ENCODE measurements at places on chromosomes 7 and 10. TPM values are rescaled to one million over a fixed set of nuclear protein-coding genes. Genes with fewer than 3 reads are reported as not detected.

- DNase-seq = no peak
These were observed 336.0 kb upstream of the IGFBP3 start for GRCh38 chr7:46256870-46257661.

SLC39A12 gene
- total RNA-seq = 0.08 TPM

ECHDC3 gene
- total RNA-seq = 137 TPM

EGFR gene
- 90.5 TPM for total RNA-seq

- DNase-seq = no peak
These were observed 21.8 kb upstream of the MRC1 start for GRCh38 chr10:17787087-17787961.

CPA2 gene
- 1.9 TPM for total RNA-seq

GRCh38 chr7:45682358-45682735 is 108.2 kb downstream of the ADCY1 start:
- DNase-seq = peak; percentile 35

DNA sequence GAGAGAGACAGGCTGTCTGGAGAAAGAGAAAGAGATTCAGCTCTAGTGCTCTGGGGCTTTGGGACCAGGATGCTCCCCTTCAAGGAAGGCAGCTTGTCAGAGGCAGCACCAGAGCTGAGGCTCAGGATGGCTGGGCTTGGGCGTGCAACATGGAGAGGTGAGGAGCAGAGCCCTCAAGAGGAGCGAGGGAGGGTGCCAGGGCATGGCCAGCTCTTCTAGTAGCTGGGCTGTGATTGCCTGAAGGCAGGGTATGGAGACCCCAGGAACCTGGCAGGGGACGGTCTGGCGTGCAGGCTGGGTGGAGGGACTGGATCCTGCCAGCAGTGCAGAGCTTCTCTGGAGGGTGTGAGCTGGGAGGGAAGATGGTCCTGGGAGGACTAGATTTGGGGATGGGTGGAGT is 40.2 kb downstream of the ANTXRL start:
- DNase-seq = no peak

PCGF6 gene
- total RNA-seq = 7.6 TPM

DNA sequence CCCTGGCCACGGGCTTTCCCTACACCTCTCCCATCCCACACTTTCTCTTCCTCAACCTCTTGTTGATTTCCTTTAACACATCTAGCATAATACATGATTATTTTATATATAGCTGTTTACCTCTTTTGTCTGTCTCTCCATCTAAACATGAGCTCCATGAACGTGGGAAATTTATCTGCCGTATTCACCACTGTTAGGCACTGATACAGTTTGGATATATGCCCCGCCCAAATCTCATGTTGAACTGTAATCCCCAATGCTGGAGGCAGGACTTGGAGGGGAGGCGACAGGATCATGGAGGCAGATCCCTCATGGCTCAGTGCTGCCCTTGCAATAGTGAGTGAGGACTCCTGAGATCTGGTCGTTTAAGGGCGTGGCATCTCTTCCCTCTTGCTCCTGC is 5.7 kb downstream of the CYTH3 start:
- no peak for DNase-seq

CAMK2B gene
- total RNA-seq = 5.0 TPM

UBE3C gene
- 29.2 TPM for total RNA-seq

DNA sequence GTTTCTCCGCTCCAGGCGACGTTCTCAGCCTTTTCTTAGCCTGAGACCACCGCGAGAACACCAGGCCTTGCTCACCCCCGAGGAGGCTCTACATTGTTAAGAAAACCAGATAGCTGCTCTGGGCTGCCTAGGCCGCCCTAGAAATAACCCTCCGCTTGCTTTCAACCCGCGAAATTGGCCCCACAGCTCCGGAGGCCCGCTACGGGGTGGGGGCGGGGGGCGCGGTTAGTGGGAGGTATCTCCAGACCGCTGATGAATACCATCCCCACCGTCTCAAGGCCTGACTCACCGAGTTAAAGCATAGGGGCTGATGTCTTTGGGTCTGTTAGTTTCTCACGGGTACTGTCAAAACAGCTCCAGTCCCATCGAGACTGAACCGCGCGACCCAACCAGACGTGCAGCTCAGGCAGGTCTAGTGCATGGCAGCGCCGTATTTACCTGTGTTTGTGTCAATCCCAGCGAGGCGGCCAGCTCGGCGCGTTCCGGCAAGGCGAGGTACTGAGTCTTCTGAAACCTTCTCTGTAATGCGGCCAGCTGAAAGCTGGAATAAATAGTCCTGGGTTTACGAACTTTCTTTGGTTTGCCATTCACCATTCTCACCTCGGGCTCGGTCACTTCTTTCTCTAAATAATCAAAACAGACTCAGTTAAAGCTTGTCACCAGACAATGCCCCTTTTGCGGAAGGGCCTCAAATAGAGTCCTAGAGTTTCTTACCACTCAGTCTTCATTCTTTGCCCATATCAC is 2.7 kb downstream of the DLX5 start:
- no peak for DNase-seq

PRSS37 gene
- not detected for total RNA-seq

DNA sequence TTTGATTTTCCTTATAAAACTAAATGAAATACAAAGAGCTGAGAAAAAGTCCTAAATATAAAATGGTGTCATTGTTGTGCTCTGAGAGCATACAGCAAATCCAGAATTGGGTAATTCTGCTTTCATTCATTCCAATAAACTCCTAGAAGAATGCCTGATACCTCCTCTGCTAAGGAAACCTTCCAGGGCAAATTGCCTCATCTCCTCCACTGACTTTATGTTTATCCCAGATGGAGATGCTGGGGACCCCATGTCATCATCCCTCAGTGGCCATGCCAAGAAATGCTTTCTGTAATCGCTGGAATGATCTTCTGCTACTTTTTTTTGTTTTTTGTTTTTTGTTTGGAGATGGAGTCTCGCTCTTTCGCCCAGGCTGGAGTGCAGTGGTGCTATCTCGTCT is 119.3 kb upstream of the PRKCQ start:
- no peak for DNase-seq

NRG3 gene
- 1.1 TPM for total RNA-seq

- no peak for DNase-seq
These were observed 2.3 kb downstream of the PPIA start for GRCh38 chr7:44798649-44799305.

DNA sequence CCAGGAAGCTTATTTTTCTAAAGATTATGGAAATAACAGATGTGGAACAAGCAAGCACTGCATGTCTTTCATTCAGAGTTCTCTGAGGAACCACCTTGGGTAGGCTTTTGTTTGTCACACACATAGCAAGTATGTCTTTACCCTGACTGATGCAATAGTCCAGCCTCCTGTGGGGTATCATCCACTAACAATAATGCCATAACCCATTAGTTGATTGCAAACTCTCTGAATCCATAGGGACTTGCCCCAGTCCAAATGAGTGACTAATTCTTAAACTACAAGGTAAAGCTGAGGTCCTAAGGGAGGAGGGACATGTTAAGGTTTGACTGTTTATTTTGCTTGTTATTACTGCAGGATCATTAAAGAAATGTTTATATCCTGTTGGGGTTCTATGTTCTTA is 151.4 kb upstream of the PRPS1L1 start:
- DNase-seq = no peak

MBL2 gene
- total RNA-seq = 108 TPM

GRCh38 chr10:132699411-132700155 is 86.4 kb downstream of the NKX6-2 start:
- DNase-seq = no peak

DNA sequence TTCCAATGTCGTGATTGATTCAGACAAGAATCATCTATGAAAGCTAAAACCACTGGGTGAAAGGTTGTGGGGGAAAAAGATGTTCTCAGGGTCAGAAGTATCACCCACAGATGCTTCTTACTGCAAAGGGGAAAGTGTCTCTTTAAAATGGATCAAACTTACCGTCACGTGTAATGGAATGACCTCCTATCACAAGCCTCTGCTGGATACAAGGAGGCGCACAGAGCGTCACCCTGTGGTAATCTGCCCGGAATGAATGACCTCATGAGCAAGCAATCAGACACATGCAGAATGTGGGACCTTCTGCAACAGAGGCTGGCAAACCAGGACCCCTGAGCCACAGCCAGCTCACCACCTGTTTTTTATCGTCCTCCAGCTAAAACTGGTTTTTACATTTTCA is 33.0 kb downstream of the WIPF3 start:
- no peak for DNase-seq

OAT gene
- 42.7 TPM for total RNA-seq

GRCh38 chr7:4712281-4713182 is 30.4 kb downstream of the FOXK1 start:
- DNase-seq = no peak

GRCh38 chr10:108249940-108250339 is 1085.4 kb upstream of the SORCS1 start:
- no peak for DNase-seq

KAZALD1 gene
- total RNA-seq = 0.78 TPM

ABLIM1 gene
- 47.0 TPM for total RNA-seq

DNA sequence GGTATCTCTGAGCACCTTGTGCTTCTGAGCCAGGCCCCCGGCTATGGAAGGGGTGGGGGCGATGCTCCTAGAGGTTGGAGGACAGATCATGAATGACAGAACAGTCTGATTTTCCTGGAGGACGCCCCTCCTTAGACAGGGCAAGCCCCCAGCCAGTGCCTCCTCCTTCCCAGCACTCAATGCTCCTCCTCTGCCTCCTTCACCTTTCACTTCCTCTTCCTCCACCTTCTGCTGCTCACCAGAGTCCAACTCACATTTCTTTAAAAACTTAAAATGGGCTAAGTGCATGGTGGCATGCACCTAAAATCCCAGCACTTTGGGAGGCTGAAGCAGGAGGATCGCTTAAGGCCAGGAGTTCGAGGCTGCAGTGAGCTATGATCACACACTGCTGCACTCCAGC is 71.1 kb upstream of the CUX1 start:
- DNase-seq = no peak

- peak; percentile 39 for DNase-seq
These were observed 192.1 kb downstream of the EBF3 start for GRCh38 chr10:129771991-129772431.

GRCh38 chr10:44198780-44199097 is 186.2 kb downstream of the CXCL12 start:
- no peak for DNase-seq

TRIM50 gene
- total RNA-seq = not detected

DNA sequence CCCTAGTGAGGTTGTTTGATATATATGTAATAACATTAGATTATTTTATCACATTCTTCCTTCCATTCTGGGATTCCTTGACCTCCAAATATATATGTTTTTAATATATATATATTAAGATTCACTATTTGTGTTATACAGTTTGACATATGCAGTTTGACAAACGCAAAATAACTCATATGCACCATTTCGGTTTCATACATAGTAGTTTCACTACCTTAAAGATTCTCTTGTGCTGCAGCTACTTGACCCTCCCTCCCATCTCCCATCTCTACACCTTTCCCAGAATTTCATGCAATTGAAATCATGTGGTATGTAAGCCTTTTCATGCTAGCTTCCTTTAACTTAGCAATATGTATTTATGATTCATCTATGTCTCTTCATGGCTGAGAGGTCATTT is 1244.4 kb downstream of the SORCS3 start:
- no peak for DNase-seq

DNA sequence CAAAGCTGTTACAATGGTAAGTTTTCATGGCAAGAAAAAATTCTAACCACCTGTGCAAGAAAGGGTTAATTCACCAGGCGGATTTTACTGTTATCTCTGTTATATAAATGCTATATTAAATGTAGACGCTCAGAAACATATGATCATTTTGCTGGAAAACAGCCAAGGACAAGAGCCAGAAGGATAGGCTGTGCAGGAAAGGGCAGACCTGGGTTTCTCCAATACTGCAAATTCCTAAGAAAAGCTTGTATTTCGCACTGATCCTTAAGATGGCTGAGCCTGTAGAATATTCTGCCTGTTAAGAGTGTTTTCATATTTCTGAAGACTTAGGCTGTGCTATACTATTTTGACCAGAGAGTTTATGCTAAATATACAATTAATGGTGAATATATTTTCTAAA is 564.1 kb upstream of the KCND2 start:
- no peak for DNase-seq

DNA sequence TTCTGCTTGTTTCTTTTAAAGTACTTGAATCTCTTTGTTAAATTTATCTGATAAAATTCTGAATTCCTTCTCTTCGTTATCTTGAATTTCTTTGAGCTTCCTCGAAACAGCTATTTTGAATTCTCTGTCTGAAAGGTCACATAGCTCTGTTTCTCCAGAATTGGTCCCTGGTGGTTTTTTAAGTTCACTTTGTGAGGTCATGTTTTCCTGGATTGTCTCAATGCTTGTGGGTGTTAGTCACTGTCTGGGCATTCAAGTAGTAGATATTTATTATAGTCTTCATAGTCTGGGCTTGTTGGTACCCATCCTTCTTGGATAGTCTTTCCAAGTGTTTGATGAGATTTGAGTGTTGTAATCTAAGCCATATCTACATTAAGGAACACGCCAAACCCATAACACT is 1060.6 kb downstream of the LRMDA start:
- no peak for DNase-seq

ZMIZ2 gene
- total RNA-seq = 37.5 TPM

GRCh38 chr7:85230623-85231022 is 43.8 kb upstream of the SEMA3D start:
- DNase-seq = no peak

- DNase-seq = no peak
These were observed 54.5 kb downstream of the COA1 start for GRCh38 chr7:43674559-43675436.

DNA sequence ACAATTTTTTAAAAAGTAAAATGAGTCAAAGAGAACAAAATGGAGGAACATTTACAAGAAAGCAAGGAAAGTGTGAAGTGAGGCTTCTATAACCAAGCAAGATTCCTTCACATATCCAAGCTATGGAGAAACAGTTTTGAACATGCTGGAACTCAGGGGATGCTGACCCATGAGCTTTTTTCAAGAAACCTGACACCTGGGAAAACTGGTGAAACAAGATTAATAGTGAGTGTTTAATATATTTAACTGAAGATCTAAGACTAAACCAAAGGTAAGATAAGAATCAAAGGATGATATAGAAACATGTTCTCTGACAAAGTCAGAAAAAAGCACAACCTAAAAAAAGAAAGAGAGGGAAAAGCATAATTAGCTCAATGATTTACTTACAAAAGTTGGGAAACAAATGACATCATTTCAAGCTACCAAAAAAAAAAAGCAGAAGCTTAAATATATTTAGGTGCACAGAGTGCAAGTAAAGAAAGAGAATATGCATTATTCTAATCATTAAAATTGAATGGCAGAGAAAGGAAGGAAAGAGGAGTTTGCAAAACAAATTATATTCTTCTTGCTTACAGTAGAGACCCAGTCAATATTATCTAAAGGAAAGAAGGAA is 24.9 kb downstream of the C7orf25 start:
- DNase-seq = no peak

- peak; percentile 39 for DNase-seq
These were observed 614.2 kb upstream of the FOXK1 start for GRCh38 chr7:4067874-4068273.

- no peak for DNase-seq
These were observed 204.3 kb downstream of the RAPGEF5 start for GRCh38 chr7:22152690-22153089.

Measured in left lobe of liver (tissue), 2 donors.